ENCODE measurements at places on chromosomes 7 and 10.

- DNase-seq: no peak
These were observed 98.2 kb upstream of the PITRM1 start for GRCh38 chr10:3270577-3271316.

DNA sequence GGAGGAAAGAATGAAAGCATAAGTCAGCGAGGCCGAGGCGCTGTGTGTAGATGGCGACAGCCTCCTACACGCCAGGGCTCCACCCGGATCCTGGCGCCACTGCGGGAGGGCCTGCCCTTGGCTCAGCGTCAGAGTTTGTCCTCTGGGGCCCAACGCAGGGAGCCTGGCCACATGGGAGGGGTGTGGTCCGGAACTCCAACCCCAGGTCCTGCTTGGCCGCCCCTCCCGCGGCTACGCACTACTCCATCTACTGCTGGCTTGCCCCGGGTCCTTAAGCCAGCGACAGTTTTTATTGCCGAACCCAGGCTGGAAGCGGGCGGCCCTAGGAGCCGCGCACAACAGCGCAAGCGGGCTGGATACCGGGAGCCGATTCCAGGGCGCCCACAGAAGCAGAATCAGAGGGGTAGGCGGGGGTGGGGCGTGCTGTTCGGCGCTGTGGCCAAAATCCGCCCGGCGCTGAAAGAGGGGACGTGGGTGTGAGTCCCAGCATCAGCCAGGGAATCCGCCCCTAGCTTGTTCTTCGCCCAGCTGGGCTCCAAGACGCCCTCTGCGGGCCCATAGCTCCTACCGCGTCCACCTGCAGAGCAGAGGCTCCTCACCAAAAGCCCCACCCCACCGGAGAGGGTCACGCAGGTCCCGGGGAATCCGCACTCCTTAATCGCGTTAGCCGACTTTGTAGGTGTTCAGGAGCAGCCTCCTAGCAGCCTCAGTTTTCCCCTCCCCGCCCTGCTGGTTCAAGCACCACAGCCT lies 4.5 kb downstream of the KAZALD1 start:
- DNase-seq: peak; percentile 84

DNA sequence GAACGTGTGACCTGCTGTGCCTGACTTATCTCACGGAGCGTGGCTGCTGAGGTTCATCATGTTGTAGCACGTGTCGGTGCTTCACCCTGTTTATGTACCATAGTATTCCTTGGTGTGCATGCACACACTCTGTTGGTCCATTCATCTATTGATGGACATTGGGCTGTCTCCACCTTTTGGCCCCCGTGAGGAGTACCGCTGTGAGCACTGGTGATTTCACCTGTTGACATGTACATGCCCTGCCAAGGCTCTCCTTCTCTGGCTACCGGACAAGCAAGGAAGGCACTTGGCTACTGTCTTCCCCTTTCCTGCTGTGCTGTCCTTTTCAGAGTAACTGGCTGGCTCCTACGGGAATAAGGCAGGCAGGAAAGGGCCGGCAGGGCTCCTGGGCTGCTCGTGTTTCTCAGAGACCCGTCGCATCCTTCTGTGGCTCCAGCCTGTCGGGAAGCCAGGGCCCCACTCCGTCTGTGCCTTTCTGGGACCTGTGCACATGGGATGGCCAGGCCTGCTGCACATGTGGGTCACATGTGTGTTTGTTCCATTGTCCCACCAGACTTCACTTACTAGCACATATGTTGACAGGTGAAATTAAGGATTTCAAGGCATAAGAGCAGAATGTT lies 17.8 kb upstream of the TBRG4 start:
- no peak for DNase-seq

DNA sequence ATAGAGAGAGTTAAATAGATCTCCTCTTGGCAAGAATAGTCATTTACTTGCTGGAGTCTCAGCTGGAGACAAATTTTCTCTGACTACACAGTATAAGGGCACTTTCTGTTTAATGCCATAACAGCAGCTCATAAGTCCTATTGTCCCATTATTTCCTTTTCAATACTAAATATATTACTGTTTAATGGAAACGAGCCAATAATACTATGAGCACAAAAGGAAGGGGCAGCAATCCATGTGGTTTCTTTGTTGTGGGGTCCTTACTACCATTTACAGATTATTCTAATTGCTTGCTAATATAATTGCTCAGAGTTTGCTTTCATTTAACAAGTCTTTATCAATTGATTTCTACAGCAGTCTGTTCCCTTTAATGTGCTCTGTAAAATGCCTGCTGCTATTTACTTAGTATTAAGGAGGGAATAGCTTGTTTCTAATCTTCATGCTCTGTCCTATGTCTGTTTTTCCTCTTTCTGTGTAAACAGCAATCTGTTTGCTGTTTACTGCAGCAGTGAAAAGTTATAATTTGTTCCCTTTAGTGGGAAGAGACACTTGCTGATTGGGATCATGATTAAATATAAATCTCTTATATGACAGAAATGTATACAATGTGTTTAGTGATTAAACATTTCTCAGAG lies 296.2 kb upstream of the SMIM30 start:
- no peak for DNase-seq

DNA sequence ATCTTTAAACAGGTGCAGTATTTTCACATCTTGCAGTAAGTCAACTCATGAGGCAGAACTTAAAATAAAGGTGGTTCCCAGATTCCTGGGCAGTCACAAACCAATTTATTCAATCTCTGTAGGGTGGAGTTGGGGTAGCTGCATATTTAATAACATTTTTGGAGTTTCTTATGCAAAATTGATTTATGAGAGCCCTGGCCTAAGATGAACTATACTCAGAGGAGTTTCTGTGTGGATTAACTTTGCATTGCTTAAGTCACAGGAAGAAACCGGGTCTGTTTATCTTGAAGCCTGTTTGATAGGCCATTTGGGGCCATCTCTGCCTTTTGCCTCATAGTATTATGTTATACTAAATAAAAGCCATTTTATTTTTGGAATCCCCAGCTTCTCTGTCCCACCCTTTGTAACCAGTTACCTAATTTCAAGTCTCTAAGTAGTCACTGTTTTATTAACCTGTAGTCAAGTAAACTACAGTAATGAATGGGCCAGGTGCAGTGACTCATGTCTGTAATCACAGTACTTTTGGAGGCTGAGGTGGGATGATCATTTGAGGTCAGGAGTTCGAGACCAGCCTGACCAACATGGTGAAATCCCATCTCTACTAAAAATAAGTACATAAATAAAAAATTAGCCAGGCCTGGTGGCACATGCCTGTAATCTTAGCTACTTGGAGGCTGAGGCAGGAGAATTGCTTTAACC lies 104.4 kb upstream of the FAM3C start:
- no peak for DNase-seq

DNA sequence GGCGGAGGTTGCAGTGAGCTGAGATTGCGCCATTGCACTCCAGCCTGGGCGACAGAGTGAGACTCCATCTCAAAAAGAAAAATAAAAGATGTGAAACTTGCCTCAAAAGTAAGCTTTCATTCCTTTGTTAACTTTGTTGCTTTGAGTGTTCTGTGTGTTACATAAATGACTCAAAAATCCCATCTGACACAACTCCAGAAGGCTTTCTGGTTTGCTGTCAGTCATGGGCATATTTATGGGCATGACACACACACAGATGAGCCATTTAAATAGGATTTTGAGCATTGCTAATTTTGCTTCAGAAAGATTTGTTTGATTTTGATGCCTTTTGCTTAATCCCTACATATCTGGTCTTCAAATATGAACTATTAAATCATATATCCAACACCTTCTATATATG lies 82.6 kb downstream of the CACNB2 start:
- DNase-seq: no peak

GRCh38 chr10:86234107-86234506 lies 132.5 kb downstream of the GRID1 start:
- no peak for DNase-seq

DNA sequence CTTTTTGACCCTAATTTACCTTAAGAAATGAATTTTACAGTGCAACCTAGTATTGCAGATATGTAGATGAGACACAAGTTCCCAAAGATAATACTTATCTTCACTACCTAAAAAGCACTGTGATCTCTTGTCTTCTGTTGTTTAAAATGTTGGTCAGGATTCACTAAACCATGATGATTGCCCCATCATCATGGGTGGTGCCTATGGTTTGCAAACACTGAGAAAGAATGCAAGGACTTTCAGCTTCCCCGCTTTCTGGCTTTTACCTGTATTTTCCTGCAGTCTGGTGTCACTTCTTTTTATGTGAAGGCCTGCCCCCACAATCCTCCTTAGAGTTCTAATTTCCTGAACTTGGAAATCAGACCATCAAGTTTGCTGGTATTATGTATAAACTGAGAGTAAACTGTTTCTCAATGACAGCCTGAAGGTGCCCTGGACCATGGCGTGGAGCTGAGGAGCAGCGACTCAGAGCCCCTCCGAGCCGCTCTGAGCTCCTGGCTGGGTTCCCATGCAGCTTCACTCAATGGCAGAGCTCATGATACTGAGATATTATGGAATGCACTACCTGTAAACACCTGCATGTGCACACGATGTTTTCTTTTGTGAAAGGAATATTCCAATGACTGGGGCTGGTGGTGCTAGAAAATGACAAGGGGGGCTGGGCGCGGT lies 118.4 kb upstream of the EFCAB10 start:
- no peak for DNase-seq

GRCh38 chr7:80940539-80941207 lies 21.8 kb upstream of the SEMA3C start:
- peak; percentile 28 for DNase-seq

DNA sequence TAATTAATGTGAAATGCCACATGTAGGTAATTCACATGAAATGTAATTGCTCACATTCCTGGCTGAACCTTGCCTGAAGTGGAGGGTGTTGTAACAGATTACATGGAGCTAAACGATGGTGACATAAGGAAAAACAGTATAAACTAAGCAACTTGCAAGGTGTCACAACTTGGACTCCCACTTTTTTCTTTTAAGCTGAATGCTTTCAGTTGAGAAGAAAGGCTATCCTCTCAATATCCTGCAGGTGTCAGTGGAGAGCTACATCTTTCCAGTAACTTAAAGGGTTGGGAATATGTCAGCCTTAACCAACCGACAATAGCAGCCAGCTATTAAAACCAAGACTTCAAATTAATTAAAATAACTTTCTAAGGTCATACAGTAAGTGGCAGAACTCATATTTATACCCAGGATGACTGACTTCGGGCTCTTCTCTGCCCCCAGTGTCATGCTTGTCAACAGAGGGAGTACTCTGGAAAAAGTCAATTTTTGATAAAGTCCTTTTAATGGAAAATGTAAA lies 33.7 kb downstream of the NRBF2 start:
- DNase-seq: peak; percentile 89

DNA sequence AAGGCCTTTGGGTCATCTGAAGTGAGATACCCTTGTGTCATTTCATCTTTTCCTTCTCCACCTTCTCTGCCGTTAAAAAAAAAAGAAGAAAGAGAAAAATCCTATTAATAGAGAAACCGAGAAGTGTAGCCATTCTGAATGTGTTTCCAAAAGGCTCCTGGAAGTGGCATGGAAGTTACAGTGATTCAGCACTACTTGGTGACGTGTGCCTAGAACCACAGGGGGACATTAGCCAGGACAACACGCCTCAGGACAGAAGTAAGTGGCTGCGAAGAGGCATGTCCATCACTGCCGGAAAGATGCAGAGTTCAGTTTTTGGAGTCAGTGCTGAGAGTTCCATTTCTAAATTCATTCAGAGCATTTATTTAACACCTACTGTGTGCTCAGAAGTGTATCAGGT lies 6.3 kb downstream of the HTRA1 start:
- DNase-seq: no peak

DNA sequence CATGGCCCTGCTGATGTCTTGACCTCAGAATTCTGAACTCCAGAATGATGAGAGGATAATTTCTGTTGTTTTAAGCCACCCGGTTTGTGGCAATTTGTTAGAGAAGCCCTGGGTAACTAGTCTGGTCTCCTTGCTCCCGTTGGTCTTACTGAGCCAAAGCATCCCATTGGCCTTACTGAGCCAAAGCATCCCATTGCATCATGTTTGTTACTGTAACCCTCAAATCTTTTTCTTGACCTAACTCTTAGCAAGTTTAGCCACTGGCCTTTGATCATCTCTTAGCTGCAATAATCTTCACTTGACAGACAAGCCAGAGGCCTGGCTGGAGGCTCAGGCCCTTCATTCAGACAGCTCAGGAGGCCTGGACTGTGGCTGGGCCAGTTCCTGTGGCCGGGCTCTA lies 21.8 kb downstream of the TBXAS1 start:
- no peak for DNase-seq

DNA sequence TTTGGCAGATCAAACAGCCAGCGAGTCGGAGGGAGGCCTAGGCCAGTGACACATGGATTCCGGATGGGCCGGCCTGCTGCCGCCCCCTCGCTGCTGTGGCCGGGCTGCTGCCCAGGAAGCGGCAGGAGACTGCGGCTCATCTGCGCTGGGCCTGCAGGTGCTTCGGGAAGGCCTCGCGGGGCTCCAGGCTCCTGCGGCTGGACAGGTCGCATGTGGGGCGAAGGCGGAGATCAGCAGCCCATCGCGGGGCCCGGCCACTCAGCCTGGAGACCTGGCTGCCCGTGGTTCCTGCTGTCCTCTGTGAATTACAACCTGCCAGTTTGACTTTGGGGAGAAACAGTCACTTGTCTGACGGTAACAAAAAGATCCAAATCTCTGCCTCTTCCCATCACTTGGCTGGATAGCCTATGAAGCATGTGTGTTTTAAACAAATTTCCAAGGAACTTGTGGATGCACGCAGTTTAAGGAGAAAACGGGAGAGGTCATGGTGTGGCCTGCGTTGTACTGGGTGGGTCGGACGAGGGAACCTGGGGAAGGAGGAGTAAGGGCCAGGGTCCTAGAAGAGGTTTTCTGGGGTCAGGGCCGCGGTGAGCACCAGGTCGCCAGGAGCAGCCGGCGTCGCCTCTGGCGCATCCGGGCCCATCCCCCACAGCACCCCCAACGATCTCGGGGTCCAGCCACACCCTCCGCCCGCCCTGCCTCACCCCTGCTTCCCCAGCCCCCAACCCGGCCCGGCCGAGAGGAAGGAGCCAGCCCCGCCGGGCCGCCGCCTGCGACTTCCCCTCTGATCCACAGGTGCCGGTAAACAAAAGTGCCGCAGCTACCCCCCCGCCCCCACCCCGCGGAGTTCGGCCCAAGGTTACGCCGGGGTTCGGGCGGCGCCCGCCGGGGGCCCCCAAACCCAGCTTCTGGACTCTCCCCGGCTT lies 1.6 kb downstream of the SPOCK2 start:
- DNase-seq: no peak

DNA sequence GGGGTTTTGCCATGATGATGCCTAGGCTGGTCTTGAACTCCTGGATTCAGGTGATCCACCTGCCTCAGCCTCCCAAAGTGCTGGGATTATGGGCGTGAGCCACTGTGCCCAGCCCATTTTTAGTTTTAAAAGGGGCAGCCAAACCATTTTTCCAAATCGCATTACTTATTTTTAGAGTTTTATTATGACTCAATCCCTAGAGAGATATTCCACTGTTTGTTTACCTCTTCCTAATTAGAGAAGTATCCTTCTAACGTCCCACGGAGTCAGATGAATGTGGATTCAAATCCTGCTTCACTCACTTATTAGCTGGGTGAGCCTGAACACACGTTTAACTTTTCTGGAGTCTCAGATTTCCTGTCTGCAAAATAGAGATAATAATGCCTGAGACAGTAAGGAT lies 15.2 kb downstream of the WNT8B start:
- DNase-seq: no peak

DNA sequence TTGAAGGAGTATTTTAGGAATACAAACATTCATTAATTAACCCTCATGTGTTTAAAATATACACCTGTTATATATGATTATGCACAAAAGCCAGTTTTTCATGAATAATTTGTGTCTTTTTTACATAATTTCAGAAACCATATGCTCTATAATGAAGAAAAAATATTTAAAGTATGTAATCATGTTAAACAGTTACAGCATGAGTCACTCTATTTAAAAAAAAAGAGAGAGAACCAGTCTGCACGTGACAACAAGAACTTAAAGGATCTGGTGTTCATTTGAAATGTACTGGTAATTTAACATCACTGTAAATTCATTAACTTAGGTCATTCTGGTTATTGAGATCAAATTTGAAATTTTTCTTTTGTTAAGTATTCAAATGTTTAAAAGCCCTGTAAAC lies 228.5 kb downstream of the CACNB2 start:
- peak; percentile 66 for DNase-seq
